Astrocyte of the spinal cord (primary cell): ENCODE measurements at places on chromosomes 3 and 15.
A peak's percentile ranks its signal among the peaks of the same experiment; 100 is the strongest.

DNA sequence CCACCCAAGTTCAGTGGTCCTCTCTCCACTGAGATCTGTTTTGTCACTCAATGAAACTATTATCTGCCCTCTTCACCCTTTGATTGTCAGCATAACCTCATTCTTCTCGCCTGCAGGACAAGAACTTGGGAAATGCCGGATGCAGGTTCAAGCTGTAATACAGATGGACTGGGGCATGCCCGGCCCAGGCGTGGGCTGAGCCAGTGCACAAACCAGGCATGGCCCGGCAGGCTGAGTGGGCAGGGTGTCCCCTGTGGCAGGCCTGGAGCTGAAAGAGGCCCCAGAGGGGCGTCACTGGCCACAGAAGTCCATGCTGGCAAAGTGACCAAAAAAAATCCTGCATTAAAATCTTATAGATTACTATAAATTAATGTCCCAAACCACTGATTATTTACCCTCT is 638.9 kb upstream of the EPHA6 start:
- no peak for DNase-seq

DNA sequence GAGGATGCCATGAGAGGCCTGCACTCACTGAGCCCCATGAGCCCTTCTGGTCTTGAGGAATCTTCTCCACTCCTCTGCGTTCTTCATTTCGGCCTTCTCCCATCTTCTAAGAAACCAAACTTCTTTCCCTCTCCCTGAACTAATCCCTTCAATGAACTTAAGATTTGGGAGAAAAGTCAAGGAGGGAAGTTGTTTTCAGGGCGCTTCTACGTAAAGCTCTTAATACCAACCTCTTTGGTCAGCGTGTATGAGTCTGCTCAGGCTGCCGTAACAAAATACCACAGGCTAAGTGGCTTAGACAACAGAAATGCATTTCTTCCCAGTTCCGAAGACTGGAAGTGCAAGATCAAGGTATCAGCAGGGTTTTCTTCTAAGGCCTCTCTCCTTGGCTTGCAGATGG is 13.8 kb upstream of the PSMD6 start:
- no peak for DNase-seq

DNA sequence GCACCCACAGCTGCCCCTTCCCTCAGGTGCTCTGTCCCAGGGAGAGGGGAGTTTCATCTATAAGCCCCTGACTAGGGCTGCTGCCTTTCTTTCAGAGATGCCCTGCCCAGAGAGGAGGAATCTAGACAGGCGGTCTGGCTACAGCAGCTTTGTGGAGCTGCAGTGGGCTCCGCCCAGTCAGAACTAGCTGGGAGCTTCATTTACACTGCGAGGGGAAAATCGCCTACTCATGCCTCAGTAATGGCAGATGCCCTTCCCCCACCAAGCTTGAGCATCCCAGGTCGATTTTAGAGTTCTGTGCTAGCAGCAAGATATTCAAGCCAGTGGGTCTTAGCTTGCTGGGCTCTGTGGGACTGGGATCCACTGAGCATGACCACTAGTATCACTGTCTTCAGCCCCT is 181.2 kb upstream of the RARB start:
- no peak for DNase-seq

GRCh38 chr15:69628256-69629093 is 175.9 kb downstream of the RPLP1 start:
- DNase-seq: no peak

DNA sequence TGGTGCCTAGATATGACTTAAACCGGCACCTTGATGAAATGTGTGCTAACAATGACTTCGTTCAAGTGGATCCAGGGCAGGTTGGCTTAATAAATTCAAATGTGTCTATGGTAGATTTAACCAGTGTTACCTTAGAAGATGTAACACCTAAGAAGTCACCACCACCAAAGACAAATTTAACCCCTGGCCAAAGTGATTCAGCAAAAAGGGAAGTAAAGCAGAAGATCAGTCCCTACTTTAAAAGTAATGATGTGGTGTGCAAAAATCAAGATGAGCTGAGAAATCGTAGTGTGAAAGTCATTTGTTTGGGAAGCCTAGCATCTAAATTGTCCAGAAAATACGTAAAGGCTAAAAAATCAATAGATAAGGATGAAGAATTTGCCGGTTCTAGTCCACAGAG is 1.1 kb downstream of the FAN1 start:
- no peak for DNase-seq

DNA sequence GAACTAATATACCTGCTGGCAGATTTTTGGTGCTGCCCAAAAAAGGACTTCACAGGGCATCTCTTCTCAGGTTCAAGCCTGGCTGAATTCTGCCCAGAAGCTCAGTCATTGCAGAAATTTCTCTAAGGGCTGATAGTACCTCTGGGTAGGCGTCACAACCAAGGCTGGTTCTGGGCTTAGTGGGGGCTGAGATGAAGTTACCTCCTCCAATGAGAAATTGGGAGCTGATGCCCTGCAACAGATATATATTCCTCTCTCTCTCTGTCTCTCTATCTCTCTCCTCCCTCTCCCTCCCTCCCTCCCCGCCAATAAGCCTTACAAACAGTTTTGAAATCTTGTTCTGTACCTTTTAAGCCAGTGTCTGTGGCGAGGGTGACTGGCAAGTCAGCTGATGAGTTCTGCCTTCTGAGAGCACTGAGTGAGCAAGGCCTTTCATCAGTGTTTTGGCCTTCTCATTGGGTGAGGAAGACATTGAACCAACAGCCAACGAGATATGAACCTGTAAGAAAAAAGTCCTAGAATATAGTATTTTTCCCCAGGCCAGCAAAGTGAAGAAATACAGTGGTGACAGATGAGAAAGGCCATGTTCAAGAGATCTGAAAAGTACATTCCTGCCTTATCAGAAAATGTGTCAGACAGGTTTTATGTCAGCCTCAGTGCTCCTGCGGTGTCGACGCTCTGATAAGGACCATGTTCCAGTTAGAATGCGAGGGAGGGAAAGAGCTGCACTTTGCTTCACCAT is 45.5 kb downstream of the TMEM39A start:
- DNase-seq: no peak

- DNase-seq: no peak
These were observed 900 bp upstream of the HYAL3 start for GRCh38 chr3:50299929-50300680.

DNA sequence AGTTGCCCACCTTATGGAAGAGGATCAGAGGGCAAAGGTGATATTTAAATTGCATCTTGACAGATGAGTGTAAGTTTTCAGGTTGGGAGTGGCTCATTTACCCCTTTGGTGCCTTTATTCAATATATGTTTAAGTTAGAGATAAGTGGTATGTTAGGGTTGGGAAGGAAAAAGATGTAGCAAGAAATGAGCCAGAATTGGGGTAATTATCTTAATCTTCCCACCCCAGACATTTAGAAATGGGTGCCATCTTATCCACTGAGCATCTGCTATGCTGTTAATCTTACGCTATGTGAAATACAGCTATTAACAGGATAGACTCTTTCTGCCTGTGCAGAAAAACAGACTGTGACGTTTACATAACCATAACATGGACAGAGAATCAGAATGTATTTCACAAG is 6.3 kb downstream of the CMTM7 start:
- DNase-seq: no peak

DNA sequence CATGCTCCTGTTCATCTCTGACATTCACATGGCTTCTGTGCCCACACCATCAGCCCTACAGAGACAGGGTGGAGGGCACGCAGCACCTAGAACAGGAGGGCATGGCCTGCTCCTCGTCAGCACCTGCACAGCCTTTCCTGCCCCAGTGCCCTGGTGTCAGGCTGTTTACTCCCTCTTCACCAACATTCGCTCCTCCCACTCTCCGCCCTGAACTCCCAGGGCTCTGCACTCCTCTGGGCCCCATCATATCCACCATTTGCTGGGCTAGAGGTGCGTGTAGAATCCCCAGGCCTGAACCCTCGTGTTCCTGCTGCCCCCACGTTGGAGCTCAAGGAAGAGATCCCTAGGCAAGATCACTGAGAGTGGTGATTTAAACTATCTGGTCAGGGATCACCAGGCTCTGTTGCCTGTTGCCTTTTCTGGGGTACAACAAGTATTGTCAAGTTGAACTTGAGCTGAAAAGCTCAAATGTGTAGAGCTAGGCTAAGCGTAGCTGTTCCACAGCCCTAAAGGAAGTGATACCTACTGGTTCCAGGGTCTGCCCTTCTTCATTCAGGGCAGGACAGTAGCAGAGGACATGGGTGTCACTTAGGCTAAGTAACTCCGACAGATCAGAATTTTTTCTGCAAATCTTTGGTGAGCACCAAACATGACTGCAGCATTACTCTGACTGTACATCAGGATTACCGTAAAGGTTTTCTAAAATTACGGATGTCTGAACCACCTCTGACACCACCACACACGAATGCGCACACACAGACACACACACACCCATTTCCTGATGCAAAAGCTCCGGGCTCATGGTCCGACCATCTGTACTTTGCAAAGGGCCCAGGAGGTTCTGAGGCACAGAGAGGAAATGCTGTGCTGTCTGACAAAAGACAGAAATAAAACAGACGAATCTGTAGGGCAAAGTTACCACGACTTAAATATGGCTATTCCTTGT is 43.7 kb upstream of the GNB5 start:
- DNase-seq: no peak

GRCh38 chr3:124131580-124131979 is 139.7 kb upstream of the ROPN1 start:
- no peak for DNase-seq

- DNase-seq: no peak
These were observed 80.0 kb downstream of the CORO2B start for GRCh38 chr15:68658641-68659358.

- peak; percentile 70 for DNase-seq
These were observed 458.3 kb downstream of the MFSD1 start for GRCh38 chr3:159260049-159260662.
